ENCODE measurements at places on chromosomes 7 and 10.

DNA sequence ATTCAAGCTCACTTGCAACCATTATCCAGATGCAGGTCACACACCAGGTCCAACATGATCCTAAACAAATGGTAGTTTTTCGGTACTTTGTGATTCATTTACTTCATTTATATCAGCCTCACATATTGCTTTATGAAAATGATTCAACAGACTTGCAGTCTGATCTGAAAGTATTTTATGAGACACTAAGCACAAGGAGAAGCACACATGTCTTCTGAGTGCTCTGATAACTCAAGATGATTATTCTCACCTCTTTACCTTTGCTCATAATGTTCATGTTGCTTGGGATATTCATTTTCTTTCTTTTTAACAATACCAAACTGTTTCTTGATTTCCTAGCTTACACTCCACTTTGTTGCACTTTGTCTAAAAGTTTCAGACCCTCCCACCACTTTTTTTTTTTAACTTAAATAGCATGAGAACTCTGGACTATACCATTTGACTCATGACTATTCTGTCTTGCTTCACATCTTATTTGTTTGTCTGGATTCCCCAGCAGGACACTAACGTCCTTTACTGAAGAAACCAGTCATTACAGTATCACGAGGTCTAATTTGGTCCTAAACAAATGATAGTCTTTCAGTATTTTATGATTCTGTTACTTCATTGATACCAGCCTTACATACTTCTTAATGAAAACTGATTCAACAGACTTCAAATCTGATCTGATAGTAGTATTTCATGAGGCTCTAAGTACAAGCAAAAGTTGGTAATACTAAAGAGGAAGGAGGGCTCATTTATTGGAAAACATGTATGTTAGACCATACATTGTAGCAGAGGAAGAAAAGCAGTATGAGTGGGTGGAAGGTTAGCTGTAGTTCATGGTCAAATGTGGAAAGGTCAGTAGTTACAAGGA lies 171.8 kb upstream of the AHR start:
- DNase-seq, result no peak

DNA sequence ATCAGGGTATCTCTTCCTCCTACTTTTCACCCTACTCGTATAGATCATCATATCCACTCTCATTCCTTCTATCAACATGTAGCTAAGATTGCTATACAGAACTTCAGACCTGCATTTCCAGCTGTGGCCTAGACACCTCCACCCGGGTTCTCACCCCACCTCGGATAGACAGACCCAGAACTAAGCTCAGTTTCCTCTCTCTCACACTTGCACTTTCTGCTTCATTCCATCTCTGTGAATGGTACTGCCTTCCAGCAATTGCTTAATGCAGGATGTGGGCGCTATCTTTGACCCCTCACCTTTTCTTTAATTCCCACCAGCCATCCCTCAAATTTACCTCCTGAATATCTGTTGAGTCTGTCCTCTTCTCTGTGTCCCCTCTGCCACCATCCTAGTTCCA lies 35.7 kb downstream of the AGK start:
- DNase-seq, result no peak

DNA sequence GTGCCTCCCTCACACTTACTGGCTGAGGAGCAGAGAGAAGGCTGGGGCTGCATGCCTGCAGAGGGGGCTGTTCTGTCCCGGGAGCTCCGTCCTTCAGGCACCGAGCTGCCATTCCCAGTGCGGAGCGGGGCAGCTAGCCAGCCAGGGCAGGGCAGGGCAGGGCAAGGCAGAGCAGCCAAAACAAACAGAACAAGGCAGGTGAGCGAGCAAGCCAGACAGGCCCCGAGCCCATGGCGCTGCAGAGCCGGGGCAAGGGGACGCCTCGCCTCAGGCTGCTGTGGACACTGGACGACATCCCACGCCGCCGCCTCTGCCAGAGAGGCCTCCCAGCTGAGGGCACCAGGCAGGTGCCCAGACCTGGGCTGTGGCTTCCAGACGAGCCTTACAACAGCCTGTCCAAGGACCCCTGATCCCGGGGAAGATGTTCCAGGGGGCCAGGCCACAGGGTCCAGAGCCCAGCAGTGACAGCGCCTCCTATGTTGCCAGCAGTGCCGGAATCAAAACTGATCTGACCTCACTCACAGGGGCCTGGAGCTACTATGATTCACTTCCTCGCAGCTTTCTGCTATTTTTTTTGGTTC lies 8.2 kb upstream of the NDST2 start:
- DNase-seq, result no peak

- no peak for DNase-seq
Observed at GRCh38 chr7:103082497-103082896, 7.6 kb downstream of the ARMC10 start.

DNA sequence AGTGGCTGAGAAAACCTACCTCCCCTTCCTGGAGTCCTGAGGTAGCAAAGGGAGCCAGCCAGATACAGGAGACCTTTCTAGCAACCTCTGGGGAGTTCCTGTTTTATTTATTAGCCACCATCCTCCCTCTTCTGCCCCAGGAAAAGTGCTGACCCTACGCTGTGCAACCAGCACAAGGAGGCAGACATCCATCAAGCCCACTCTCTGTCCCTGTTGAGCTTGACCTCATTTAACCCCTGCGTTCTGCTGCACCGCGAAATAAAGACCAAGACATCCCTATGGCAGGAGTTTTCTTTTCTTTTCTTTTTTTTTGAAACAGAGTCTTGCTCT lies 25.3 kb upstream of the ANKRD2 start:
- DNase-seq, result no peak

- DNase-seq, result no peak
Observed at GRCh38 chr7:20307119-20307518, 23.6 kb upstream of the ITGB8 start.

DNA sequence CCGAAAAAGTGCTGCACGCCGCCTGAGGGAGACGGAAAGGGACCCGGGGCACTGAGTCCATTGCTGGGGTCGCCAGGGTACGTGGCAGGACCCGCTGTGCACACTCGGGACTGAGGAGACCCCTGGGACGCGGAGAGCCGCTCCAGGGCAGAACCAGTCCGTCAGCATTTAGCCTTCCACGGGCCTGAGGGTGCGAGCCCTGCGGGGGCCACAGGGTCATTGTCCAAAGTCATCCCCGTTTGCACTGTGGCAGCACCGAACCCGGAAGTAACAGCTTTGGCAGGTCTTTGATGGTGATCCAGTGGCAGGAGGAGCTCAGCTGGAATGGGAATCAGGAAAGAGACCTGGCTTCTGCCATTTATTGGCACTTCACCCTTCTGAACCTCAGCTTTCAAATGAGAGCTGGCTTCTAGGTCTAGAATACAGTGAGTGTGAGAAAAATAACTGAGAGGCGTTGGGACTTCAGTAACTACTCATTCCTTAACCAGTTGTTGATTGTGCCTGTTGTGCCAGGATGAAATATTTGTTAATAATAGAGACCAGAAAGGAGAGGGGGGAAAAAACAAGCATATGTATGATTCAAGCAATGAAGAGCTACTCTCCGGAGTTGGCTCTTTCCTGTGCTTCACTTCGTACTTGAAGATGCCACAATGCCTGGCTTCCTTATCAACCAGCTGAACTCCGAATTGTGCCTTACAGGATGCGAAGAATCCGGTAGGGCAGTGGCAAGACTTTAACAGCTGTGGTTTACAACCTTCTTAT lies 811 bp upstream of the ARHGAP12 start:
- DNase-seq, result no peak

DNA sequence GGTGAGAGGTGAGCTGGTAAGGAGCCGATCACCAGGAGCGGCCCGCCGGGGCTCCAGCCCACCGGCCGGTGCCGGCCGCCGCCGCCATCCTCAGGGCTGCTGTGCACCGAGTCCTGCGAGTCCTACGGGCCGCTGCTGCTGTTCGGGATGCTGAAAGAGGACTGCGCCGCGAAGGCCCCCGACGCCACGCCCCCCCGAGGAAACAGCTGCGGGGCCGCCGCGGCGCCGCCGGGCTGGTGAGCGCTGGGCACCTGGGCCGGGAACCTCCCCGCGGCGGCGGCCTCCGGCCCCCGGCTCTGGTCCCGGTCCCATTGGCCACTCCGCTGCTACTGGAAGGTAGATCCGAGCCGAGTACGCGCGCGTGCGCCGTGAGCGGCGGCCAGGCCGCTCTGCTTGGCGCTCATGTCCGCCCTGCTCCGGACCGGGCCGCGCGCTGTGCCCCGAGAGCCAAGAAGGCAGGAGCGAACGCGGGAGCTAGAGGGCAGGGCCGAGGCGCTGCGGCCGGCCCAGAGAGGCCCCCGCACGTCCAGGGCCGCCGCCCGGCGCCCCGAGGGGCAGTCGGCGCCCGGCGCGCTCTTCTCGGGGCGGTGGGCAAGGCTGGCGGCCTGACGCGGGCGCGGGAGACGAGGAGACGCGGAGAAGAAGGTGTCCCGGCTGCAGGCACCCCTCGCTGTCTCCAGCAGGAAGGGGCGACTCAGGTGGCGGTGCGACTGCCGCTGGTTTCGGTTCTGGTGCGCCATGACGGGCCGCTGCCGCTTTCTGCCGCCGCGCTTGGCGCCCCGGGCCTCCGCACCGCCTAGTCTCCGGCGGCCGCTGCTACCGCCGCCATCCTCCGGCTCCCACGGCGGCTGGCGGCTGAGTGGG lies 121.3 kb upstream of the WIPF3 start:
- no peak for DNase-seq

DNA sequence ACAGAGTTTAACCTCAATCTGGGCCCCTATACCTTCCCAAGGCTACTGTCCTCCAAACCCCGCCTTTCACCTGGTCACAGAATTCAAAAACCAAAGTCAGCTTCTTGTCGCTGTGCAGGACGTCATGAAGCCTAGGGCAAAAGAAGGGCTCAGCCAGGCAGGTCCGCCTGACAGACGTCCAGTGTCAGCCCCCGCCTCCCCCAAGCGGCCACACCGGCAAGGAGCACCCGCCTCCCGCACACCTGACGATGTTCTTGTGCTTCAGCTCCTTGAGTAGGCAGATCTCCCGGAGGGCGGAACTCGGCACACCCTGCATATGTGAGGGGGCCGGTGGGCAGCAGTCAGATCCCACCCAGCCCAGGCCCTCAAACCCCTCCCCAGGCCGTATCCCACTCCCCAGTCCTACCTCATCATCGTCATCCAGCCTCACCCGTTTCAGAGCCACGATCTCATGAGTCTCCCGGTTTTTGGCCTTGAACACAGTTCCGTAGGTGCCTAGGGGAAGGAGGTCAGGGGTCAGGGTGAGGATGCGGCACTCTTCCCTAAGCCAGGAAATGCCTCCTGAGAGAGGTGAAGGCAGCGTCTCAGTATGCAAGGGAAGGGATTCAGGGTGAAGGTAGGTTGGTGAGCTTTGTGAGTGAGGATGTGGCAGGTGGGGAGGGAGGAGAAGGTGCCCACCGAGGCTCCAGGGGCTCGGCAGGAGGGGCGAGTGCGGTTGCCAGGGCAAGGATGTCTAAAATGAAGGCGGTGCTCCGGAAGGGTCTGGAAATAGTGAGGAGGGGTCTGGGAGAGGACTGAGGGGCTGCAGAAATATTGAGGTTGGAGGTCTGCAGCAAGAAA lies 811 bp downstream of the CDK5 start:
- no peak for DNase-seq

DNA sequence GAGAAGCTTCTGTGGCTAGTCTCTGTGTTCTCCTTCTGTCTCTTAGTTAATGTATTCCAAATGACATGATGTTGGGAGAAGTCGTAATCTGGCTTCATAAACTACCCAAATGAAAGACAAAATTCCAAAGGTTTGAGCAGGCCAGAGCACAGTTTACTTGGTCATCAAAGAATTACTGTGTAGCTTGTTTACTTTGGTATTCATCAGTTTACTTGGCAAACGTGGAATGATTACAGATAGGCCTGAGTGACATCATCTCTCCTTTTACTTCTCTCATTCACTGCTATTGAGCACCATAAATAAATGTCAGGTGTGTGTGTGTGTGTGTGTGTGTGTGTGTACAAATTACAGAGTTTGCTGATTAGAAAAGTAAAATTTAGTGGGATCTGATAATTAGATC lies 327.3 kb downstream of the PHTF2 start:
- no peak for DNase-seq

DNA sequence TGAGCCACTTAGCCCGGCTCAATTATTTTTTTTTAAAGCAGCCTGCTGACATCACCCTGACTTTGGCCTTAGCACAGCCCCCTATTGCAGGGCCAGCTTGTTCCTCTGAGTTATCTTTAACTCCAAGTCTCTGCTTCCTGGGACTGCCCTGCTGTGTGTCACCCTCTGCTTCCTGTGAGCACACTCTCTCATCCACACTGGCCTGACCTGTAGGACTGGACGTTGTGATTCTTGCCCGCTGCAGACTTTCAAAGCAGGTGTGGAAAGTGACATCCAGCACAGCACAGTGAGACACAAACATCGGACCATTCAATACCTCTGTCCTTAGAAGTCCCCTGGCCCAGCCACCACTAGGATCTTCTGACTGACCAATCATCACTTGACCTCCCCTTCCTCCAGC lies 26.4 kb upstream of the HSPA12A start:
- DNase-seq, result no peak

DNA sequence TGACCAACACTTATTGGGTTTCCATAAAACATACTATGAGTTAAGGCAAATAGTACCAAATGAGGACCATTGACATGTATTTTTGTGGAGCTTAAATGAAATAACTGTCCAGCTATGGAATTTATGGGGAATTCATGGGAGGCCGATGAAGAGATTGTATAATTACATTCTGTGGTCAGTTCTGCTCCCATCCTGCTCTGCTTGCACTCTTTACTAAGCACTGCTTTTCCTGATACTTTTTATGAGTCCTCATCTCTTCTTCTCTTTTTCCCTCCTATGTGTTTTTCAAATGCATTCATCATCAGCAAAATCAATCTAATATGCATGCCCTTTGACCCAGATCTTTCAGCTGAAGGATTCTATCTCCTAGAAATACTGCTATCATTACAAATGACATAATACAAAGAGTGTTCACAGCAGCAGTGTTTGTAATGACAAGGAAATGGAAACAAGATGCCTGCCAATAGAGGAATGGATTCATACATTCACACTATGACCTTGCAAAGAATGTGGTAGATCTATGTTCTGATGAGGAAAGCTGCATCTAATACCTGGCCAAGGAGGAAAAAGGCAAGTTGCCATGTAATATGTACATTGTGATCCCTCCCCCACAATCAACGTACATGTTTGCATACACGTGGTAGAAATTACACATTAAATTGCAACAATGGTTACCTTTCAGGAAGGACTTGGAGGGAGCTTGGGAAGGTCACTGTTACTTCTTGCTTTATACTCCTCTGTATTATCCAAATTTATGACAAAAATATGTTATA lies 73.9 kb downstream of the PCGF5 start:
- DNase-seq, result no peak

DNA sequence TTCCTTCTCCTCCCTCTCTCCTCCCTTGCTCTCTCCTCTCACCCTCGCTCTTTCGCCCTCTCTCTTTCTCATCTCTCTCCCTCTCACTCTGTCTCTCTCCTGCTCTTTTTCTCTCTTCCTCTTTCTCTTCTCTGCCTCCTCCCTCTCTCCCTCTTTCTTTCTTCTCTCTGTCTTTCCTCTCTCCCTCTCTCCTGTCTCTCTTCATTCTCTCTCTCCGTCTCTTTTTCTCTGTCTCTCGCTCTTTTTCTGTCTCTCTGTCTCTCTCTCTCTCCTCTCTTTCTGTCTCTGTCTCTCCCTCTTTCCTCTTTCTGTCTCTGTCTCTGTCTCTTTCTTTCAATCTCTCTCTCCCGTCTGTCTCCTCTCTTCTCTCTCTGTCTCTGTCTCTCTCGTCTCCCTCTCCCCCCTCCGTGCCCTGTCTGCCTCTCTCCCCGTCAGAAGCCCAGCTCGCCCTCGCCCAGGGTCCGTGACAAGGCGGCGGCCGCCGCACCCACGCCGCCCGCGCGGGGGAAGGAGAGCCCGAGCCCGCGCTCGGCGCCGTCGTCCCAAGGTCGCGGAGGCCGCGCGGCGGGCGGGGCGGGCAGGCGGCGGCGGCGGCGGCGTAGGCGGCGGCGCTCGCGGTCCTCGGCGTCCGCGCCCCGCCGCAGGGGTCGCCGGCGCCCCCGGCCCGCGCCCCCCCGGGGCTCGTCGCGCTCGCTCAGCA lies 21.3 kb upstream of the HSPB1 start:
- no peak for DNase-seq

Measured in activated naive CD4-positive, alpha-beta T cell (primary cell).